ENCODE measurements at places on chromosomes 1 and 21.

- no peak for DNase-seq
Observed at GRCh38 chr1:53166366-53166765, 23.9 kb upstream of the SLC1A7 start.

DNA sequence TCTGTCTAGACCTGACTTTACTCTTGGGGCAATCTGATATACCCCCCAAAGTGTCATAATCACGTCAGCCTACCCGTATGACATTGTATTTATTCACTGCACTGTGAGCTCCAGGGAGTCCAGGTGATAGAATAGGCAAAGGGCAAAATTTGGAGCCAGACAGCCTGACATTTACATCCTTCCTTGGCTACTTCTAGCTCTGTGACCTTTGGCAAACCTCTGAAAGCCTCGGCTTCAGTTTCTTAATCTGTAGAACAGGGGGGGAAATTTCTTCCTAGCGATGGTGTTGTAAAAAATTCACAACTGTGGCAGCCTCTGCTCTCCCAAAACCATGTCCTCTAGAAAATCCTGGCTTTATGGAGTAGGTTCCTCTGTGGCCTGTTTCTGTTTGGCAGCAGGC is 240.9 kb downstream of the KIF26B start:
- DNase-seq: no peak

GRCh38 chr1:223707256-223708000 is 4.9 kb upstream of the CAPN2 start:
- no peak for DNase-seq

DNA sequence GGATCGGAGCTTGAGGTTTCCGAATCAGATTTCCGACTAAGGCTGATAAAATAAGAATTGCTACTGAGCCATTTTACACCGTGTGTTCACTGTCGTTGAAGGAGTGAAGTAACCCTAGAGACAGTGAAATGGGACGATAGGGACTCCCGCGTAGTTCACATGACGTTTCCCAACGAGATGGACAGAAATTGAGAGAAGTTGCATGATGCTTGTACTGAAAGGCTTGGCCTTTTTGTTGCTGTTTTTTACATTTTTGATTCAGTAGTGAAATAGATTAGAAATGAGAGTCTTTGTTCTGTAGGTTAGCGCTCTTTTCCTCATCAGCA is 1.2 kb downstream of the KHDRBS1 start:
- no peak for DNase-seq

- no peak for DNase-seq
Observed at GRCh38 chr1:7408771-7409150, 362.3 kb upstream of the VAMP3 start.

GRCh38 chr1:54227091-54227602 is 27.2 kb downstream of the MRPL37 start:
- DNase-seq: no peak

DNA sequence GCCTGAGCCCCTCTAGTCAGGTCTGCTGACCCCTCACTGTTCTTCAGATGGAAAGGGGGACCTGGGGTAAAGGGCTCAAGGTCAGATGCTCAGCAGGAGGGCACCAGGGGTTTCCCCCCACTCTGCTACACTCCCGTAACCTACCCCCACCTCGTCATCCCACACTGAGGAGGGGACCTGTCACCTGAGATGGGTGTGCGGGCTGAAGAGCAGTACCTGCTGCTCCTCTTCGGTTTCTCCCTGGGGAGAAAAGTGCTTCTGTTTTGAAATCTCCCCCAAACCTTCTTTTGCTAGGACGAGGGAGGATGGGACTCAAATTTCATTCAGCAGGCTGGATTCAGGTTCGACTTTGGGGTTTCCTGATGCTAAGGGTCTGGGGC is 65.2 kb downstream of the SYT2 start:
- DNase-seq: no peak

- DNase-seq: no peak
Observed at GRCh38 chr1:217889401-217889800, 258.3 kb downstream of the SPATA17 start.

DNA sequence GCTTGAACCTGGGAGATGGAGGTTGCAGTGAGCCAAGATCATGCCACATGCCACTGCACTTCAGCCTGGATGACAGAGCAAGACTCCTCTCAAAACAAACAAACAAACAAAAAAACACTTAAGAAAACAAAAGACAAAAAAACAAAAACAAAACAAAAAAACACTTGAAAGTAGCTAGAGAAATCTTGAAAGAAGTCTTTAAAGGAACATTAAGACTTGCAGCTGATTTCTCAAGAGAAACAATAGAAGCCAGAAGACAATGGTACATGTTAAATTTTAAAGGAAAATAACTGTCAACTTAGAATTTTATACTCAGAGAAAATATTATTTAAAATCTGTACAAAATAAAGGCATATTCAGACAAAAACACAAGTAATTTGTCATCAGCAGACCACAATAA is 71.3 kb downstream of the HLX start:
- DNase-seq: no peak

DNA sequence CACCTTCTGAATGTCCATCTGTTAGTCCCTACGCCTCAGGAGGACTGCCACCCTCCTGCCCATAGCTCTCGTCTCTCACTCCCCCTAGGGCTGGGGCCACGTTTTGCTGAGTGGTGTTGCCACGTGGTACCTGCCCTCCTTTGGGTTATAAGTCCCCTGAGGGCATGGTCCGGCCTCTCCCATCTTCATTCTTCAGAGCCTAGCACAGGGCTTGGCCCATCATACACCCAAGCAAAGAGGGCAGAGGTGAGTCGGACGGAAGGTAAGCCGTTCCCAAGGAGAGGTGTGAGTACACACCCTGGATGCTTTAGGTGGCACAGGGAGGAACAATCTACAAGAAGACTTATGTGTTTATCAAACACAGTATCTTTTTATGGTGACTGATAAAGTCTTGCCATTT is 10.9 kb downstream of the PADI2 start:
- no peak for DNase-seq

DNA sequence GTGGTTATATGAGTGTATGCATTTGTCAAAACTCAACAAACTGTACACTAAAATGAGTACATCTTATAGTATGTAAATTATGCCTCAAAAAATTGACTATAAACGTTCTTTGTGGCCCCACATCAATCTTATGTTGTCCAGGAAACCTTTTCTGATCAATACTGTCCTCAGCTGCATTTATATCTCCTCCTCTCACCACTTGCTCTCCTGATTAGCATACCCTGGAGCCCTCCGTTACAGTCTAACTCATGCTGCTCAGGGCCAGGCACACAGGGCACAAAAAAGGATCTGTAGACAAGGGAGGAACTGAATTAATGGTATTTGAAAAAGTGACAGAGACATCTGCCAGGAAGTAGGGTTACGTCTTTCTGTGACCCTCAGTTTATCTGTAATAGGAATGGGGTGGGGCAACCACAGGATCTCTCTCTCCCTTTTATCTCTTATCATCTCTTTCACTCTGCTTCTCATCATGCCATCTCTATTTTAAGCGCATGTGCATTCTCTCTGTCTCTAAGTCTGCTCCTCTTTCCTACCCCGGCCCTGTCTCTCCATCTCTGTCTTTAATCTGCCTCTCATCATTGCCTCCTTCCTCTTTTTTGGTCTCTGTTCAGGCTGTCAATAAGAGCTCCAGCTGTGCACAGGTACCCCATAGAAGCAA is 7.0 kb upstream of the TAL1 start:
- no peak for DNase-seq

DNA sequence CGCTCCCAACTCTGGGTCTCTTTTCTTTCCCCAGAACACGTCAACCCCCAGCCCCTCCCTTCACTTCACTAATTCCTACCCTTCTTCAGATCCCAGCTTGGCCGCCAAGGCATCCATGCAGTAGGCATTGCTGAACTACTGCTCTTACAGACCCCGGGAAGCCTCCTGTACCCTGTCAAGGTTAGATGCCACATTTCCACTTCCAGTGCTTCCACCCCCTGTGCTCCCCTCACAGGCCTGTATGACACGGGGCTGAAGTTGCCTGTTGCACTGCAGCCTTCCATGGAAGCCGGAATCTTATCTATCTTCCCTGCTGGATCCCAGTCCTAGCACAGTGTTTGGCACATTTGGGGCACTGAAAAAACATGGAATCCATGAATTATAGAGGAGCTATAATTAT is 99.0 kb upstream of the SOD1 start:
- no peak for DNase-seq

GRCh38 chr1:98661544-98662355 is at the start of gene SNX7:
SNX7 (plus strand) TSS chr1:98661721; CDS start chr1:98661732, 11 bp downstream.
- DNase-seq: no peak

DNA sequence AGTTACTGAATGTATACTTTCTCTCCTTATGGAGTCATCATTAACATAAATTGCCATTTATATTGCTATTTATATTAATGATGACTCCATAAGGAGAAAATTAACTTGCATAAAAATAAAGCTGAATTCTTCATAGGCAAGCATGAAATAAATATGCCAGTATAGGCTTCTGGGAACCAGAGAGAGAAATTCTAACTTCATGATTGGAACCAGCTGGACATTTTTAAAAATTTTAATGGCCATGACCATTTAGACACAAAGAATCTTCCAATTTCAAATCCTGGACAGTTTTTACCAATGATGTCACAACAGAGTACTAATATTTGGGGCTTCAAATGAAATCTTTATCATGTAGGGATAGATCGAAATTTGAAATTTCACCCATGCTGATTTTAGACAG is 268.7 kb downstream of the PTGER3 start:
- DNase-seq: no peak

DNA sequence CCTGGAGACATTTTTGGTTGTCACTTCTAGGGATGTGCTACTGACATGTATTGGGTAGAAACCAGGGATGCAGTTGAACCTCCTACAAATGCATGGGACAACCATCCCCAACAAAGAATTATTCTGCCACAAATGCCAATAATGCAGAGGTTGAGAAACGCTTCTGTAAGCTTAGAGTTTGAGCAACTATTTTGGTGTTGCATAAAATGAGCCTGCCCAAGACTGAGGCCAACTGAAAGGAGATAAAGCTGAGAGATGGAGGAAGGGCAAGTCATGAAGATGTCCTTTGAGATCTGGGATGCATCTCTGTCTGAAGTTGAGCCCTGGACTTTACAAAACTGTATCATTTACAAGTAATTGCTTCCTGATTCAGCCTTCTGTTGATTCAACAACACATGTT is 106.9 kb downstream of the KCNJ15 start:
- DNase-seq: no peak

DNA sequence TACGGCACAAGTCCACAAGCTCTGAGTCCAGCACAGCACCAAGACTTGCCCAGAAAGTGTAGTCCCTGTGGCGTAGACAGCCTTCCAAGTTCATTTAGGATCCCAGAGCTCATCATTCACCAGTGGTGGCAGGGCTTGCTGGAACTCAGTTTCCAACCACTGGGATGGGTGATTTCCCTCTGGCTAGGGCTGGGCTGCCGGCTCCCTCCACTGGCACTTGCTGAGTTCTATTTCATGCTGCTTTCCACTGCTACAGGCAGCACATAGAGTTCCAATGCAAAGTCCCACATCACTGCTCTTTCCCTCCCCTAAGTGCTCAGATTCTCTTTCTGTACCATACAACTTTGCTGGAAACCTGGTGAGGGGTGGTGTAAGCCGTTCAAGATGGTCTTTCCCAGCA is 510.3 kb upstream of the TMPRSS15 start:
- no peak for DNase-seq

GRCh38 chr1:93448292-93448982 is 519 bp downstream of the FNBP1L start:
- no peak for DNase-seq

GRCh38 chr1:231393668-231394067 is 28.4 kb downstream of the EGLN1 start:
- DNase-seq: no peak

- DNase-seq: no peak
Observed at GRCh38 chr1:179663810-179664209, 72.2 kb downstream of the TDRD5 start.

GRCh38 chr1:163069655-163070277 is 605 bp downstream of the RGS4 start:
- no peak for DNase-seq
